ENCODE measurements at places on chromosomes 11 and 22.

GRCh38 chr11:94405062-94405833, 4.0 kb upstream of the GPR83 start:
- DNase-seq = no peak

- DNase-seq = no peak
These were observed 723.2 kb downstream of the OPCML start for GRCh38 chr11:132809070-132809469.

- peak; percentile 54 for DNase-seq
These were observed 91.1 kb upstream of the LMO1 start for GRCh38 chr11:8354622-8355415.

GRCh38 chr11:117866526-117866925, 9.9 kb downstream of the FXYD6 start:
- no peak for DNase-seq

DNA sequence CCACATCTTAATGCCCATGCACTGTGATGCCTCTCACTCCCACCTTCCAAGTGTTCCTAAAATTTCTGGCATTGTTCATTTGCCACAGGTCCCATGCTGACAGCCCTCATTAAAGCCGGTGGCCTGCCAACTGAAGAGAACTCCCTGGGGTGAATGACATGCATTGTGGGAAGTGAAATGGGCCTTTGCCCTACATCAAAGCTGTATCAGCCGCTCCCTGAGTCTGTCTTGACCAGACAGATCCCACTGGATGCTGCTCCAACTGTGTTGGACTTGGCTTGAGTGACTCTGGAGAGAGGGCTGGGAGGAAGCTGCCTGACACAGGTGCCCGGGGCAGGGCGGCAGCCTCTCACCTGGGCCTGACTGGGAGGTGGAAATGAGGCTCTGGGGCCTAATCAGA, 8.8 kb upstream of the SEC14L4 start:
- no peak for DNase-seq

GRCh38 chr11:80873310-80873999, 1432.6 kb upstream of the TENM4 start:
- no peak for DNase-seq

GRCh38 chr22:27867085-27867952, 51.7 kb downstream of the PITPNB start:
- no peak for DNase-seq

DNA sequence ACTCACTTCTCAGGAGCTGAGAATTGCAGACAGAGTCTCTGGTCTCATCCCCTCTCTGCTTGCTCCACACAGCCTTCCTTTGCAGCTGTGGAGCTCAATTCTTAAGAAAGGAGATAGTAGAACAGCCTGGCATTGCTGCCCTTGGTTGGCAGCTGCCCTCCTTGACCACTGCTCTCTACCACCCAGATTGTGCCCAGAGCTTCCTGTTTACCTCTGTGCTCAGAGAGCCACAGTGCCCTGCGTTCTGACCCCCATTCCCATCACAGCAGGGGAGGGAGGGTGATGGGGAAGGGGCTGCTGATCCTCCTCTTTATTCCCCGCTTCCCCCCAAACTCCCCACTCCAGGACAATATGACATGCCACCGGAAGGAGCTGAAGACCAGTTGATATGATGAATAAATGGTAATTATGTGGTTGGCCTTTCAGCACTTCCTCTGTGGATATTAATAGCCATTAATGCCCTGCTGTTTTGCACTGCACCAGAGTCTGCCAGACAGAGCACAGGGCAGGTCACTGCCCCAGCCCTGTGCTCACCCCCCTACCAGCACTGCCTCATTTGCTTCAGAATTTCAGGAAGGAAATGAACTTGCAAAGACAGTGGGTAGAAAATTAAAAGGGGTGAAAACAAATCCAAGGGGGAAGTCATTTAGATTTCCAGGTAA, 426.8 kb upstream of the CADM1 start:
- no peak for DNase-seq

DNA sequence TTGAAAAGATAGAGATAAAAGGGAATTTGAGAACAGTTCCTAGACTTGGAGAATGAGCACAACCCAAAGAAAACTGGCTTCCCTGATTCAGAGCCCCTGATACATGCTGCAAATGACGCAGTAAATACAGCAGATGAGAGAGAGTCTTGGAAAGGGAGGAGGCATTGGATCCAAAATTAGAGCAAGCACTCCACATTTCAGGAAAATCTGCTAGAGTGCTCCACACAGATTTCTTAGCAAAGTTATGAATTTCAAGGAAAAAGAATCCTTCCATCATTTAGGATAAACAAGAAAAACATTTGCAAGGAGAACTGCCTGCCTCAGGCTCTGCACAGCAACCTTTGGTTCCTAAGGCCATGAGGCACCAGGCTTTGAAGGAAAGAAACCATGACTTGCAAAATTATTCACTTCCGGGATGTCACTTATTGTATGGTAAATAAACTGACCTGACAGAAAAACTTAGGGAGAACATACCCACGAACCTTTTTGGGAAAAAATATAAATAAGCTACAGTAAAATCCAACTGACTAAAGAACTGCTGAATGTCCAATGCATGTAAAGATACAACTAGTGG, 89.8 kb upstream of the RTL6 start:
- DNase-seq = no peak

GRCh38 chr22:43114958-43115357, 4.4 kb downstream of the BIK start:
- peak; percentile 61 for DNase-seq

GRCh38 chr22:38016182-38017151, 32.1 kb upstream of the SOX10 start:
- no peak for DNase-seq

DNA sequence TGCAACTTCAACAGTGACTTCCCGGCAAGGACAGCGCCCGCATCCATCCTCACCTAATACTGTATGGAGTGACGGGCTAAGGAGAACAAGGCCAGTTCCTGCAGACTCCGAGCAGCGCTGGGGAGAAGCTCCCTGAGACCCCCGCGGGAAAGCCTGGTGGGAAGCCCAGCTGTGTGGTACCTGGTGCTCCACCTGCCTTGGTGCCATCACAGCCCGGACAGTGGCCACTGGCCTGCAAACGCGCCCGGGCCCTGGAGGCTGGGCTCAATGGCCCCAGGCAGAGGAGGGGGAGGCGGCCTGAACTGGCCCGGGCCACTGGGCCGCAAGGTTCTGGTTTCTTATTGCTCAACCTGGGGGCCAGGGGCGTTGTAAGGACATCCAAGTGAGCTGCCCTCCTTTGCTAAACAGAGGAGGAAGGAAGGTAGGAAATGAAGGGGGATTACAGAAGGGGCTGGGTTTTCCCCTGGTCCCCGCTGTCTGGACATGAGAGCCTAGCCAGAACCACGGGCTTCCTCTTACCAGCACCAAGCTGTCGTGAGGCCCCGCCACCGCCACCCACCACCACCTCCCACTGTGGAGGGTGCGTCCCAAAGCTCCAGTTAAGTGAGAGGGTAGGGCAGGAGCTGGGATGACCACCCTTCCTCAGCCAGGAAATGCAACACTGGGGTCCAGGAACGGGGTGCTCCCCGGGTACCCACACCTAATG, 8.5 kb upstream of the CDC42BPG start:
- DNase-seq = no peak

DNA sequence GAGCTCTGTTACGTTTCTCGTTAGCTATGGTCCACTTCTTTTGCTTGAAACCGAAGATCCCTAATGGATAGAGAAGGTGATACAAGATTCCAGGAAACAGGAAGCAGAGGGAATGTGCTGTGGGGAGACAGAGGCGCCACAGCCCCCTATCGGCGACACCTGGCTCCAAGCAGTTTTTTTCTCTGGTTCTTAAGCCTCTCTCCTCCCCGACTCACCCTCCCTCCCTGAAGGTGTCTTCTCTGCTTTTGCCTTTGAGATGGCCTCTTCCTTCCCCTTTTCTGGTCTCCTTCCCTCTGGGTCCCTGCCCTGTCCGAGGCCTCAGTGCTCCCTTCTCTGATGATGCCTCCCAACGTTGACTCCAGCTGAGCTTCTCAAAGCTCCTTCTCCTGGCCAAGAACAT, 14.2 kb upstream of the APOBEC3A start:
- DNase-seq = no peak

DNA sequence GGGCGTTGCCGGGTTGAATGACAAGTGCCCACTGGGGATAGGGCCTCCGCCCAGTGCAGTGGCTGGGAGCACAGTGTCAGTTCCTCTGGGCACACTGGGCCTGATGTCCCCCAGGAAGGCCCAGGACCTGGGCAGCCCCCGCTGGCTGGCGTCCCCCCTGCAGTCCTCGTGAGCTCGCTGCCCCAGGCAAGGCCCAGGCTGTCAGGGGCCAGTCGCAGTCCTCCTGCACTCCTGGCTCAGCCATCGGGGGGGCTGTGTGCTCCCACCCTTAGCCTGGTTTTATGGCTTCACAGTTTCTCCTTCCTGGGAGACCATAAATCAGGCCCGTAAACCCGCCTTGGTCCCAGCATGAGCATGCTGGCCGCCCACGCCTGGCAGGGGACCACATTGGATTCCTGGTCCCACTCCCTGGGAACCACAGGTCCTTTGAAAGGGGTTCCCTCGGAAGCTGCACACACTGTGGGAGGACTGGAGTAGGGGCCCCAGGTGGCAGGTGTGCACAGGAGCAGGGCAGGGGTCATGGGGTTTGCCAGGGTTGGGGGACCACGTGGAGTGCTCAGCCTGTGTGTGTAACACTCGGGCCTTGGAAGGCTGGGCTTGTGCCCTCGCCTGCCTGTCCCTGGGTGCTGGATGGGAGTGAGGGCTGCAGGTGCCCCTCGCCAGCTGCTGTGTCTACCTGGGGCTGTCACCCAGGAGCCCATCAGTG, 113.6 kb downstream of the KCNQ1OT1 start:
- no peak for DNase-seq

GRCh38 chr11:15810082-15810481, 546.3 kb downstream of the SOX6 start:
- no peak for DNase-seq

- no peak for DNase-seq
These were observed 7.6 kb upstream of the RBFOX2 start for GRCh38 chr22:36036167-36036624.

GRCh38 chr22:45896964-45897538, 79.9 kb downstream of the WNT7B start:
- DNase-seq = no peak

- DNase-seq = no peak
These were observed 16.1 kb downstream of the BIK start for GRCh38 chr22:43126501-43127165.

DNA sequence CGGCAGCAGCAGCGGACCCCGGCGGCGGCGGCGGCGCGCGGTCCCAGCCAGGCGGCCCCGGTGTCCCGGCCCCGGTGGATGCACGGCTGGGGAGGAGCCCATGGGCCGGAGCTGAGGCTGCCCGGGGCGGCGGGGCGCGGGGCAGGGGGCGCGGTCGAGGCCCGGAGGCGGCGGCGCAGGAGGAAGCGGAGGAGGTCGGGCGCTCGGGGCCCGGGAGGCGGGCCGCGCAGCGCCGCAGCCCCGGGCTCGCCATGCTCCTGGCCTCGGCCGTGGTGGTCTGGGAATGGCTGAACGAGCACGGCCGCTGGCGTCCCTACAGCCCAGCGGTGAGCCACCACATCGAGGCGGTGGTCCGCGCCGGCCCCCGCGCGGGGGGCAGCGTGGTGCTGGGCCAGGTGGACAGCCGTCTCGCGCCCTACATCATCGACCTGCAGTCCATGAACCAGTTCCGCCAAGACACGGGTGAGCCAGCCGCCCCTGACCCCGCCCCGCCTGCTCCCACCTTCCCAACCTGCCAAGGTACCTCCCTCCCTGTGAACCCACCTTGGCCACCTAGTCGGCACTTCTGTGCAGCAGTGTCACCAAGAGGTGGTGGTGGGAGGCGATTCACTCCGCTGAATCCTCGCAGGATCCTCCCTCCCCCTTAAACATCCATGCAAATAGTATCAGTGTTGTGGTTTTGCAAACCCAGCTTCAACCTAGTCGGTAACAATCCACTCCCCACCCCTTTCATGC, 580 bp downstream of the DTX4 start:
- peak; percentile 22 for DNase-seq

- DNase-seq = no peak
These were observed 17.3 kb downstream of the TSPO start for GRCh38 chr22:43168471-43169309.

- DNase-seq = no peak
These were observed 78.9 kb upstream of the CRYBB3 start for GRCh38 chr22:25120761-25121212.

GRCh38 chr22:19353363-19354131, 62.0 kb upstream of the CLTCL1 start:
- no peak for DNase-seq

- DNase-seq = no peak
These were observed 49.4 kb upstream of the CEP295 start for GRCh38 chr11:93611836-93612677.

DNA sequence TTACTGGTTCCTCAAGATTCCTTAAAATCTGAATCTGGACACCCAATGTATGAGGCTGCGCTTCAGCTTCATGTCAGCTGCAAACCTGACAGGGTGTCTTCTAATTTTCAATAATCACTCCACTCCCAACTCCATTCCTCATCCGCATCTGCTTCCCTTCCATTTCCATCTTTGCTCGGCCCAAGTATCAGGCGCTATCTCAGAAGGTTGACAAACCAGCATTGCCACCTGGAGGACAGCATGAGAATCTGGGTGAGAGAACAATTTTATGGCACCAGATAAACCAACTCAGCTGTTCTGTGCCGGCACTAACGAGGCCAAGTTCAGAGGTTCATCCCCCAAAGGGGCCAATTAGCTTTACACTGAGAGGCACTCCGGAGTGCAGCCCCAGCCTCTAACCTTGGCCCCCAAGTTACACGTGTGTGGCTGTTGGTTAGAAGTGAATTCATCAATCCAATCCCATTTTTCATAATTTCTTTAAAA, 79.1 kb upstream of the LMO2 start:
- DNase-seq = peak; percentile 60

DNA sequence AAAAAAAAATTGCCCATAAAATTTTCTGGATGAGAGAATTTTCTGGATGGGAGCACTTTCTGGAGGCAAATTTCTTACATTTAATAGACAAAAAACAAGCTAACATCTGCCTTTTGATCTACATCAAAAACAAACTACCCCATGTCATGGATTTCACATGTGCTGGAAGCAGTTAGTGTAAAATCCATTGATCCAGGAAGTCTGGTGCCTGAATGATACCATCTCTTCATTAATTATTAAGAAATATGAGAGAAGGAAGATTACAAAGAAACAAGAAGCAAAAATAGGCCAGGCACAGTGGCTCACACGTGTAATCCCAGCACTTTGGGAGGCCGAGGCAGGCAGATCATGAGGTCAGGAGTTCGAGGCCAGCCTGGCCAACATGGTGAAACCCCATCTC, 53.2 kb upstream of the FAM181B start:
- DNase-seq = no peak

DNA sequence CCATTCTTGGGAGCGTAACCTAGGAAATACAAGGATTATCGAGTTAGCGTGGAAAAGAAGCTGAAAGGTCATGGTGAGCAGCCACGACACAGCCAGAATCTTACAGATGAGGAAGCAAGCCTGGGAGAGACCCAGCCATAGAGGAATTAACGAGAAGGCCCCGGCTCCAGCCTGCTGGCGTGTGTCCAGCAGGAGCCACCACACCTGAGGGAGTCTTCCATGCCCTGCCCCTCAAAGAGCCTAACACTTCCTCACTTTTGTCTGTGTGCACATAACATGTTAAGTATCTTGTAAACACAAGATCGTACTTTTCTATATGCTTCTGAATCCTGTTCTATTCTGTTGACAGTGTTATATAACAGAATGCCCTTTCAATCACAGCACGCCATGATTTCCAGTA, 18.1 kb downstream of the CECR2 start:
- peak; percentile 35 for DNase-seq

- DNase-seq = no peak
These were observed 67.4 kb downstream of the ENDOD1 start for GRCh38 chr11:95156916-95157541.
